ENCODE measurements at places on chromosomes 1 and 21.

DNA sequence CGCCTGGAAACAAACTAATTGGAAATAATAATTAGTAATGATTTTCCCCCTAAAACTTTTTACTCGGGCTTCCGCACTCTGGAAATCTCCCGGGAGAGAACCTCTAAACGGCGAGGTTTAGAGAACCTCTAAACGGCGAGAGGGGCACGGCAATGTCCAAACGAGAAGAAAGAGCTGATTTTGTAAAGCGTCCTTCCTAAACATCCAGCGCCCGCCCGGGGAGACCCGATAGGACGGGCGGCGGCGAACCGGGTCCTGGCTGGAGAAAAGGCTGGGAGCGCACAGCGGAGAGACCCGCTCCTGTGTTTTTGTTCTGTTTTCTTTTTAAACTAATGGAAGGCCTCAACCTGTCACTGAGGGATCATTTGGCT, 1.6 kb downstream of the PAX7 start:
- no peak for DNase-seq

DNA sequence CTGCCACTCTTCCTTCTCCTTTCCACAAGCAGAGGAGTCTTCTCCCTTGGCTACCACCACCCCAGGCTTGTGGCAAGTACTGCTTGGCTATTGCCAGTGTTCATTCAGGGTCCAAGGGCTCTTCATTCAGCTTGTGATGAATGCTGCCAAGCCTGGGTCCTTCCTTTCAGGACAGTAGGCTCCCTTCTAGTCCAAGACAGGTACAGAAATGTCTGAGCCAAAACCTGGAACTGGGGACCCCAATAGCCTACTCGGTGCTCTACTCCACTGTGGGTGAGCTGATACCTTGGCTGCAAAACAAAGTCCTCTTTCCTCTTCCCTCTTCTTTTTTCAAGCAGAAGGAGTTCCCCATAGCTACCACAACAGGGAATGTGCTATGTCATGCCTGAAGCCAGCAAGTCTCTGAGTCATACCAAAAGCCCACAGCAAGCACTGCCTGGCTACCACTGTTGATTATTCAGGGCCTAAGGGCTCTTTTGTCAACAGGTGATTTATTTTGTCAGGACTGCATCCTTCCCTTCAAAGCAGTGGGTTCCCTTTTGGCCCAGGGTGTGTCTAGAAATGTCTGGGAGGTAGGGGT, 268.9 kb downstream of the HHAT start:
- DNase-seq: peak; percentile 79

- no peak for DNase-seq
Measured at GRCh38 chr1:242836423-242836822, 311.9 kb upstream of the PLD5 start.

GRCh38 chr1:214067853-214068703, 80.3 kb downstream of the PROX1 start:
- no peak for DNase-seq

DNA sequence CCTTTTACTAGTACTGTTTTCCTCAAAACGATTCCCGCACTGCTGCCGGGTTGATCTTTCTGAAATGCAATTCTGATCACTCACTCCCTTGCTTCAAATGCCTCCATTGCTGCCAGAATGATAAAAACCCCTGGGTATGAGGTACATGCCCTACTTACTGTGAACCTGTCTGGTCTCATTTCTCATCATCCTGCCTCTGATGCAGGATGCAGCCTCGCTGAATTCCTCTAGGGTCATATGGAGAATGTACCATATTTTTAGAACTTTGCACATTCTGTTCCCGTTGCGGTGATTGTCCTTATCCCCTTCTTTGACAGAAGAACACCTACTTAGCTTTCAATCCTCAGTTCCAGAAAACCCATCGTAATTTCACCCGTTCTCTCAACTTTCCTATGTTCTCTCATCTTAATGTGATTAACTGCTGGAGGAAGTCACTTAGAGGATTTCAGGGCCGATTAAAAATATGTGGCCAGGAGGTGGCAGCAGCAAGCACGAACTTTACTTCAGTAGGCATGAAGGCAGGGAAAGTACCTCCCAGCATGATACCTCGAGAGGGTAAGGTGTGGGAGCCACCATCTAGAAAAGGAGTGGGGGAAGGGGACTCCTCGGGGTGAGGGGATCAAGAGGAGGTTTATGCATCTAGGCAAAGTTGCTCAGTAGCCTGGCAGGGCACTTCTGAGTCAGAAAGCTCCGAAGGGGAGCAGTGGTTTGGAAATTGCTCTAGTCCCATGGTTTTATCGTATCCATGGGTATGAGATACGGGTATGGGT, 361.5 kb upstream of the ZP4 start:
- DNase-seq: peak; percentile 79

GRCh38 chr1:205676002-205676401, 4.3 kb downstream of the SLC45A3 start:
- DNase-seq: no peak

- no peak for DNase-seq
Measured at GRCh38 chr1:64984106-64984505, 17.8 kb upstream of the JAK1 start.

DNA sequence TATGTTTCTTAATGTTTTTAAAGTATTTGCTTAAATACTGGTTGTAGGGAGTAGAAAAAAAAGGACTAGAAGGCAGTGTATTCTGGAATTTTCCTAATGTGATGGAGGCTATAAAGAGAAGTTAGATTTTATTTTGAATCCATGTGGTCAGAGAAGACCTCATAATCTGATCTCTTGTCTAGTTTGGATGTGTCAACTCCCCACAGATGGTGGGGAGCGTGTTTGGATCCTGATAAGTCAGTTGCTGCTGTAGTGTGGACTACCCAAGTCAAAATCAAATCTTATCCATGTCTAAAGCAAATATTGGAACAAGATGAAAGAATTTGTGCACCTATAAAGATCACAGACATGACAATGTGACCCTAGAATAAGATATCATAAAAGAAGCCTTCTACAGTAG, 918.0 kb downstream of the LTN1 start:
- DNase-seq: no peak

- DNase-seq: no peak
Measured at GRCh38 chr1:240656531-240656930, 44.6 kb upstream of the GREM2 start.

DNA sequence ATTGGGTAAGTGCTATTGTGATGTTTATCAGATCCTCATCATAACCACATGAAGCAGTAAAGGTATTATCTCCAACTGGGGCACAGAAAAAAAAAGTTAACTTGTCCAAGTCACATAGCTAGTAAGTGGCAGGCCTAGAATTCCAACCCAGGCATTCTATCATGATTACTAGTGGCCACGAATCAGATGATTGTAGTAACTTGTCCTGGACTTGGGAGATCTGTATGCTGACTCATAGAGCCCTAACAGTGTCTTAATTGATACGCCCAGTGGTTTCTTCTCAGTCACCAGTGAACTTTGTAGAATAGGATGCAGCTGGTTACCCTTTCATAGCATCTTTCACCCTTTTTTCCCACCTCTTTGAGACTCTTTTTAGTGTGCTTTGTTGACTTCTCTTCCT, 91.1 kb upstream of the UBE2U start:
- no peak for DNase-seq

- DNase-seq: peak; percentile 65
Measured at GRCh38 chr1:9291914-9292360, 757 bp upstream of the SPSB1 start.

DNA sequence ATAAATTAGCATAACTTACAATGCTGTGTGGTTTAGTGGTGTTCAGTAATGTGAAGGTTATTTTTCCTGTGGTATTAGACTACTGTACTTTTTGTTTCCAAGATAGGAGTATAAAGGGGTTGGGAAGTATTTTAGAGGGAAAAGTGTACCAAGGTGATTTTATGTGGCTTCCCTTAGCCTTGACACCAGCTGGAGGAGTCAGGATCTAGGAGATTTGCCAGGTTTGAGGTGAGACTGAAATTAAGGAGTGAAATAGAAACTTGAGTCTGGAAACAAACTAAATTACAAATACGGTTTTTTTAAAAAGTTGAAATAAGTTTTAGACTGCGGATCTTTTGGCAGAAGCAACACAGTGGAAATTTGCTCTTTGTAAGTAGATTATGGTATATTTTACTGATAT, 32.3 kb downstream of the COG2 start:
- no peak for DNase-seq

- DNase-seq: peak; percentile 28
Measured at GRCh38 chr1:226223786-226224244, 351 bp downstream of the MIXL1 start.

- no peak for DNase-seq
Measured at GRCh38 chr1:2544093-2544874, 11.9 kb upstream of the TNFRSF14 start.

DNA sequence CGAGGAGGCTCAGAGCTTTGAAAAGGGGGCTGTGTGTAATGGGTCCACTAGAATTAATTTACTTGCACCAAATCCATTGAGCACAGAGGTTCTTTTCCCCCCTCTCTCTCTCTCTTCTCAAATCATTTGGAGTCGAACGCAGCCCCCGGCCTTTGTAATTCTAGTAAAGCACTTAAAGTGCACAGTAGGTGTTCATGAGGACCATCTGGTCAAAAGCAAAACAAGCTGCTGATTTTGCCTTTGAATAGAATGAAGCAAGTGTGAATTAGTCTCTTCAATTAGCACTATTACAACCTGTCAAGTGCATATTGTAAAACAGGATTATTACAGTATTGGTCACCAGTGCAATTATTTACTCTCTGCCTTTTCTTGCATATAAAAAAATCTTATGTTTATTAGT, 259.9 kb downstream of the FAF1 start:
- DNase-seq: no peak

GRCh38 chr1:213657879-213658278, 329.9 kb upstream of the PROX1 start:
- no peak for DNase-seq

DNA sequence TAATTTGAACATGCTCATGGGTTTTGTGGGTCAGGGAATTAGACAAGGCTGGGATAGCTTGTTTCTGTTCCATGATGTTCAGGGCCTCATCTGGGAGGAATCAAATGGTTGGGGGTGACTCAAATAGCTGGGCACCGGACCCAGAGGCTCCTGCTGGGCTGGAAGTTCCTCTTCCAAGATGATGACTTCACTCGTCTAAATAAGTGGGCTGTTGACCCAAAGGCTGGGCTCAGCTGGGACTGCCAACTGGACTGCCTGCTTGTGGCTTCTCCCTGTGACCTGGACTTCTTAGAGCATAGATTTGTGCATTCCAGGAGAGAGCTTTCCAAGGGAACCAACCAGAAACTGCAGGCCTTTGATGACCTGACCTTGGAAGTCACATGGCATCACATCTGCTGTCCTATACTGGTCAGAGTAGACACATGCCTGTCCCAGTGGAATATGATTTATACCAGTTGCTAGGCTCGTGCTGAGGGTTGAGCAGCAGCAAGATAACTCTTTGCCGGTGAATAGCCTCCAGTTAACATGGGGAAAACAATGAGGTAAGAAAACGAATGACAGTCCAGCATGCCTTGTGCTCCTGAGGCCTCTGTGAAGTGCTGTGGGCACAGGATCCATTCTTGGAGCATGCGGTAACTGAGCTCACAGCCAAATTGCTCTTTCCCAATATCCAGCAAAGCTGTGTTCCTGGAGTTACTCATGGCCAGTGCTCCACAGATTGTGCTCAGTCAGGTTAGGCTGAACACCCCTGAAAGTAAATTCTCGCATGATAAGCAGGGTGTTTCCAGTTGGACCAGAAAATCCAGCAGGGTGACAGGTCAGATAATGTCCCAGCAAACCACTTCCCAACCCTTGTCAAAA, 272.9 kb upstream of the TMEM51 start:
- DNase-seq: peak; percentile 76

- no peak for DNase-seq
Measured at GRCh38 chr1:30899577-30900389, 8.8 kb downstream of the SDC3 start.

- DNase-seq: no peak
Measured at GRCh38 chr1:67768480-67768879, 64.8 kb downstream of the GNG12 start.

DNA sequence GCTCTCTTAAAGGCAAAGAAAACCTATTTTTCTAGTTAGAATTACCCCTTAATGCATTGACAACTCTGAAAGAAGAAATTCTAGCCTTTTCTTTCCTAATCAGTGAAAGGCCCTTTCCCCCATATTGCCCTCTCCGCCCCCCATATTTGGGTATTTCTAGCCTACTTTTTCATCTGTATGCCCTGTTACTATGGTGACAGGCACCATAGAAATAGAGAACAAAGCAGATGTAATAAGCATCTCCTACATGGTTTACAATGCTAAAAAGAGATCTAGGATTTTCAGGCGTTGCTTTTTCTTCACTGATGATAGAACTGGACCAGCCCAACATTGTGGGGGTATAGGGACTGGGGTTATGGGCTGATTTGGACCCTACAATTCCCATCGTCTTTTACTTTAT, 14.5 kb downstream of the LRRC8B start:
- no peak for DNase-seq

- no peak for DNase-seq
Measured at GRCh38 chr1:2055911-2056575, 5.8 kb downstream of the PRKCZ start.

- DNase-seq: peak; percentile 43
Measured at GRCh38 chr1:54798769-54799641, 2.1 kb downstream of the TTC22 start.

DNA sequence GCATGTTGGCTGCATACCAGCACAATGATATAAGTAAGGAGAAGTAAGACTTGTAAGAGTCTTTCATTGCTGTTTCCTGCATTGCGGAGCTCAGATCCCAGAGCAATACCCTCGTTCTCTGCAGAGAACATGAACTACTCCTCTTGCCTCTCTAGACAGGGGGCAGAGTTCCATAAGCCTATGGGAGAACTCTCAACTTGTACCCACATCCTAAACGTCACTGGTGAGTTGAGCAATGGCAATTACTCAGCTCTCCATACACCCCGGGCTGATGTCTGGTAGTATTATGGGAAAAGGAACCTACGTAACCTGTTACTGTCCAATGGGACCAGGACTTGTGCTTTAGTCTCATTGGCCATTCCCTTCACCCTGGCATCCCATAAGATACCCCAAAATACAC, 27.3 kb upstream of the ZNF496 start:
- peak; percentile 94 for DNase-seq

DNA sequence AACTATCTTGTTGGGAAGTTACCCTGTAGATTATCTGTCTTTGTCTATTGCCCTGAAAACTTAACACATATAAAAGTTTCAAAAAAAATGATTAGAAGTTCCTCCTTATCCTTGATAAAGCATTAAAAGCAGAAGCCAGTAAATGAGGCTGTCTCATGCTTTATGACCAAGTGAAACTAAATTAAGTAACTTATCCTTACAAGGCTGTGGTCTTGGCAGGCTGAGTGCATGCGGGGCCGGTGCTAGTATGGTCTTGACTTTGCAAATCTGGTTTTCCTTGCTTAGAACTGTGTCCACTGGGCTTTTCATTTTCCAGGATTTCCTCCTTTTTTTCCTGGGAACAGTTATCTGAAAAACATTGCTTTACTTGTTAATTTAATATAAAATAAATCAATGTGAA, 43.1 kb downstream of the PCNX2 start:
- DNase-seq: peak; percentile 80

All from suppressor macrophage (primary cell).